ENCODE measurements at places on chromosomes 12 and 14.

DNA sequence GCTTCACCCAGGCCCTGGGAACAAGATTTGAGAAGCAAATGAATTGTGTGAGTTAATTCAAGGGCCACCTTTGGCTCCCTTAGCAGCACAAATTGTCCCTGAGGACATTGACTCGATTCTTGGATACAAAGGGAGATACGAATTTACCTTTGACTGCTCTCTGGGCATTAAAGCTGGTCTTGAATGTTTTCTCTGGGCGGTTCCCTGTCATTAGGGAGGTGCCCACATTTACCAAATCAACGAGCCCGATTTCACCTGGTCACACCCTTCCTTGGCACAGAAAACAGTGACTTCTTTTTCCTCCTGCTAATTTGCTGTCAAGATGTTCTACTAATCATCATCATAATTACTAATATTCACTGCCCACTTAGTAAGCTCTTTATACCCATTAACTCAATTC is 27.1 kb upstream of the CCDC63 start:
- DNase-seq = no peak

DNA sequence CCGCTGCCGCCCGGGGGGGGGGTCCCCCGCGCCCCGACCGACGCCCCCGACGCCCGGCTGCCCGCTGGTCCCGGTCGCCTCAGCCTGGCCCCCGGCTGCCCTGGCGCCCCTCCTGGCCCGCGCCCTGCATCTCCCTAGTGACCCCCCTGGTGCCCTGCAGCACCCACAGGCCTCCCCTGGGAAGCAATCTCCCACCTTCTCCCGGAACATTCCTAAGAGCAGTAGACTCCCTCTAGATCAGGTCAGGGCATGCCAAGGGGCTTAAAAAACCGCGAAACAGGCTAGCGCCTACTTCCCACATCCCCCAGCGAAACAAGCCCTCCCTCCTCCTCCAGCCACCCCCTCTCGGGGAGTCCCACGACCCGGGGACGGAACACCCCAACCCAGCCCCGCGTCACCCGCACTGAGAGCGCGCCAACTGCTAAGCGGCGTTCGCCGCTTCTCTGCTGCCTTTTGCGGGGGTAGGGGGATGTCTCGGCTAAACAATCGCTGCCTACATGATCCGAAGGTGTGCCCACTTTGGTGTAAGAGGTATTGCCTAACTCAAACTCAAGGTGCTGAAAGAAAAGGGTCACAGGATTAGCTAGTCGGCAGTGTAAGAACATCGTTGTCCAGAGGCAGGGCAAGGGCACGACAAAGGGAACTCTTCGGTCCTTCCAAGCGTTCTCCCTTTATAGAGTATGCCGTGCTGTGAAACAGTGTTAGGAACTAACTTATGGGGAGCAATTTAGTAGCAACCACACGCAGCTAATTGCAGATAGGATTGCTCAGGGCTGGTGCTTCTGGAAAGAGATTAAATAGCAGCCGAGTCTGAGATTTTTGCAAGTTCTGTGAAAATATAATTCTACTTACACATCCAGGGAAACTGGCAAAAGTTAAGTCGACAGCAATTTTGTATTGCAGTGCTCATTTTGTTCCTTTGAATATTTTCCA is 619 bp upstream of the NTN4 start:
- DNase-seq = peak; percentile 22

- no peak for DNase-seq
These were observed 174.8 kb downstream of the PELI2 start for GRCh38 chr14:56292970-56293369.

DNA sequence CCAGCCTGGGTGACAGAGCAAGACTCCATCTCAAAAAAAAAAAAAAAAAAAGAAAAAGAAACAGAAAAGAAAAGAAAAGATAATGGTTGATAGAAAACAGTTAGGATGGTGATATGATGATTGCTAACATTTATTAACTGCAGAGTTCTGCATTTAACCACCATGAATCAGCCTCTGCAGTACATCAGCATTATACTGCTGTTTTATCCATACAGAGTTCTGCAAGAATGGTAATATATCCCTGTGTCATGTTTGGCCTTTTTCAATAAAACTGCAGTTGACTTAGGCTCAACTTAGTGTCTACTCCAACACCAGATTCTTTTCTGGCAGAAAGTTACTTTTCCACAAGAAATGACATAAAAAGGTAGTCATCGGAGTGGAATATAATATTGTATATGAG is 62.6 kb downstream of the DUSP6 start:
- no peak for DNase-seq

GRCh38 chr14:20489093-20489994 is 16.0 kb upstream of the RNASE10 start:
- peak; percentile 28 for DNase-seq

DNA sequence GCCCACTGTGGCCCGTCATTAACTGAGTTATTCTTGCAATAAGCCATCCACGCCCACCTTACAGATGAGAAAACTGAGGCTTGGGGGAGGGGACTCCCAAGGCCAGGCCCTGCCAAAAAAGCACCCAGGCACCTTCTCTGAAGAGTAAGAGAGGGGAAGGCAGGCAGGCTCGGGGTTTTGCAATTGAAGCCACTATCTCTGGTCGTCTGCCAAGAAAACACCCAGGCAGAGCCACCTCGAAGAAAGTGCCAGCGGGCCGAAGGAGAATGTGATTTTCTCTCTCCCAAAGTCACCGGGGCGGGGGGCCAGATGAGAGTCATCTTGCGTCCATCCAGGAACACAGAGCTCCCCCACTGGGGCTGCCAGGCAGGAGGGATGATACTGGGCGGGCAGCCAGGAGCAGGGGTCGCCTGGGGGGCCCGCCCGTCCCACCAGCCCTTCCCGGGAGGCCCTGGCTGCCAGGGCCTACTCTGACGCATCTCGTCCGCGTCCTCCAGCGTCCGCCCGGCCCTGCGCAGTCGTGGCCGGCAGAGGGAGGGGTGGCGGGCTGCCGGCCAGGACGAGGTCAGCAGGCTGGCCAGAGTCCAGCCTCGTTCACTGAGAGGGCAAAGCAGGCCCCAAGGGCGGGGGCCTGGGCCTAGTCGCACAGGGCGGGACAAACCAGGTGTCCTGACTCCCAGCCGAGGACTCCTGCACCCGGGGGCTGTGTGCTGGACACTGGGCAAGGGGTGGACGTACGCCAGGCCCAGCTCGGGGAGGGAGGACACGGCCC is 74.3 kb downstream of the RFLNA start:
- peak; percentile 92 for DNase-seq

GRCh38 chr14:104142946-104143470 is 4.6 kb downstream of the KIF26A start:
- DNase-seq = no peak

DNA sequence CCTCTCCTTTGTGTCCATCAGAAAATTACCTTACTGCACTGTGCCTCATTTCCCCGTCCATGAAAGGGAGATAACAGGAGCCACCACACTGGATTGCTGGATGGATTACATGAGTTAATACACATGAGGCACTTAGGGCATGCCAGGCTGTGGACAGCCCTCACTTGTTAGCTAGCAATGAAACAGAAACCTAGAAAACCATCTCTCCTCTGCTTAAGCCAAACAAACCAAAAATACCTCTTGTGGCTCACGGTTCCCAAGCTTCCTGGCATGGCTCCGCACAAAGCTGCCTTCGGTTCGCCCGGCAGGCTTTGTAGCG is 660 bp upstream of the HCFC2 start:
- DNase-seq = peak; percentile 61
